ENCODE measurements at places on chromosomes 16 and 17. TPM values are rescaled to one million over a fixed set of nuclear protein-coding genes. Genes with fewer than 3 reads are reported as not detected.

Gene PIK3R6
- total RNA-seq: not detected

Gene SRCIN1
- 2.3 TPM for total RNA-seq

Gene CLEC18B
- 0.35 TPM for total RNA-seq

Gene TBC1D28
- not detected for total RNA-seq

Gene KRTAP1-5
- not detected for total RNA-seq

Gene TPSG1
- total RNA-seq: not detected

Gene HOXB4
- total RNA-seq: 0.06 TPM

Gene ENPP7
- not detected for total RNA-seq

Gene HEATR9
- total RNA-seq: not detected

Gene FZD2
- 34.9 TPM for total RNA-seq

Gene TMEM238L
- not detected for total RNA-seq

Gene BEAN1
- total RNA-seq: 4.2 TPM

Gene CCL7
- total RNA-seq: not detected

Gene PYY
- not detected for total RNA-seq

Gene PTGES3L
- 1.2 TPM for total RNA-seq

Gene ACSM2A
- not detected for total RNA-seq

Gene PITPNM3
- 2.2 TPM for total RNA-seq

Gene ATP6V0C
- total RNA-seq: 231 TPM

Gene FOXN1
- 0.06 TPM for total RNA-seq

Gene CHRNE
- 0.10 TPM for total RNA-seq

Gene FLOT2
- 75.7 TPM for total RNA-seq
